SK-N-SH (cell line): ENCODE measurements at places on chromosomes 11 and 22.
A peak's percentile ranks its signal among the peaks of the same experiment; 100 is the strongest.

DNA sequence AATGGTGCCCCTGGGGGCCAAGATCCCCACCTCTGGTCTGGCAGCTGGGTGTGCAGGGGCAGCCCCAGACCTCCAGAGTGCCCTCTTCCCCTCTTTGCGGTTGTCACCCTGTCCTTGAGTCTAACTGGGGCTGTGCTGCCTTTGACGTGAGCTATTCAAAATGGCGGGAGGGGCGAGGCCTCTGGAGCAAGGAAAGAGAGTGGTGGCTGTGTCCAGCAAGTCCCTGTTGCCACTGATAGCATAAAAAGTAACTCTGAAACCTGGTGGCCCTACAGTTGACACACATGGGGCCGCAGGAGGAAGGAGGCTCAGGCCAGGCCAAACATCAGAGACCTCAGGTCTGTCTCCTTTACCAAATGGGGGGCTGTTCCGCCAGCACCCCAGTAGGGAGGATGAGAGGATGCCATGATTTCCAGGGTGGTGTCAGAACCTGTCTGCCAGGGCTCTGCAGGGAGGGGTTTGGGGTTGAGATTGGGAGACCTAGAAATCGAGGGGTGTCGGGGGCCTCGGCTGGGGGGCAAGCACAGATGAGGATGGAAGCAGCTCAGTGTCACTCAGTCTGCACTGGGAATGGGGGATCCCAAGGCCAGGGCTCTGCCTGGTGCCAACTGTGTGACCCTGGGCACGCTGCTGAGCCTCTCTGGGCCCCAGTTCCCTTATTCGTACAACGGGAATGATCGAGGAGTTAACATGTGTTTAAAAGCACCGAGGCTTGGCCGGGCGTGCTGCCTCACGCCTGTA is 49.2 kb upstream of the KCNQ1OT1 start:
- no peak for DNase-seq

- DNase-seq = peak; percentile 54
Observed at GRCh38 chr11:76830639-76831327, 29.9 kb upstream of the ACER3 start.

- DNase-seq = peak; percentile 37
Observed at GRCh38 chr11:110305169-110306018, 9.0 kb upstream of the RDX start.

DNA sequence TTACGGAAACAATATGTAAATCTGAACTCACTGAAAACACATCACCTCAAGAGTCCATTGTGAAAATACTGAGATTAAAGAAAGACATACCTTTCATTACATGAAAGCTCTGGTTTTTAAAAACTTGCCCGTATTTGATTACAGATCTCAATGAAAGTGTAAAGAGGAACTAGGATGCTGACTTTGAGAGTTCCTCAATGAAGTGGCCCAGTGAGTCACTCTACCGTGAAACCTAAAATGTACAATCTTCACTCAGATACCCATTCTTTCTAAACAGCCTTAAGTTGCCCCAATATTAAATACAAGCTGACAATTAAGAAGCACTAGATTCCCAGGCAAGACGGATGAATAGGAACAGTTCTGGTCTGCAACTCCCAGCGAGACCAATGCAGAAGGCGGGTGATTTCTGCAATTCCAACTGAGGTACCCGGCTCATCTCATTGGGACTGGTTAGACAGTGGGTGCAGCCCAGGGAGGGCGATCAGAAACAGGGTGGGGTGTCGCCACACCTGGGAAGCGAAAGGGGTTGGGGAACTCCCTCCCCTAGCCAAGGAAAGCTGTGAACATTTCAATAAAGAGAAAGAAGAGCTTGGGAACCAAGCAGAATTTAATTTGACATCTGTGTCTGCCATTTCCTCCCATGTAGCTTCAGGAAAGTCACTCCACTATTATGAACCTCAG is 33.8 kb upstream of the OR9G4 start:
- DNase-seq = no peak

GRCh38 chr11:66360406-66361073 is 11.0 kb downstream of the SLC29A2 start:
- DNase-seq = no peak

GRCh38 chr11:11958403-11959231 is 49.8 kb downstream of the DKK3 start:
- no peak for DNase-seq

GRCh38 chr11:33347490-33348125 is 90.4 kb downstream of the HIPK3 start:
- peak; percentile 11 for DNase-seq

GRCh38 chr11:35318309-35318708 is 101.0 kb downstream of the SLC1A2 start:
- DNase-seq = no peak

GRCh38 chr11:44743959-44744557 is 17.3 kb downstream of the TSPAN18 start:
- peak; percentile 72 for DNase-seq

GRCh38 chr11:101010899-101011298 is 118.7 kb downstream of the PGR start:
- DNase-seq = no peak

- no peak for DNase-seq
Observed at GRCh38 chr11:16741473-16741872, 3.0 kb downstream of the C11orf58 start.

- no peak for DNase-seq
Observed at GRCh38 chr11:21612326-21612725, 580.6 kb upstream of the ANO5 start.

GRCh38 chr11:88280673-88281316 is 56.7 kb downstream of the CTSC start:
- DNase-seq = no peak

DNA sequence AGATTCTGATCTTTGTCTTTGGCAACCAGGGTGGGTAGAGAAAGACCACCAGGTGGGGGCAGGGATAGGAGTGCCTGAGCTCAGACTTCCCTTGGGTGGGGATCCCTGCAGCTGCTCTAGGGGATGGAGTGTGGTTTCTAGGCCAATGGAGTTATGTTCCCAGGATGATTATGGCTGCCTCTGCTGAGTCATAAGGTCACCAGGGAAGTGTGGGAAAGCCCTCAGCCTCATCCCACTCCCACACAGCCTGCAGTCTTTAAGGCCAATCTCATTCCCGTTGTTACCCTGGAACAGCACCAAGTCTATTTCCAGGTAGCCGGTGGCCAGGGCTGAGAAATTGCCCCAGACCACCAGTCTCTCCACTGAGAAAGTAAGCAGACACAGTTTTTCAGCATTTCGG is 2269.3 kb upstream of the RAG2 start:
- no peak for DNase-seq

DNA sequence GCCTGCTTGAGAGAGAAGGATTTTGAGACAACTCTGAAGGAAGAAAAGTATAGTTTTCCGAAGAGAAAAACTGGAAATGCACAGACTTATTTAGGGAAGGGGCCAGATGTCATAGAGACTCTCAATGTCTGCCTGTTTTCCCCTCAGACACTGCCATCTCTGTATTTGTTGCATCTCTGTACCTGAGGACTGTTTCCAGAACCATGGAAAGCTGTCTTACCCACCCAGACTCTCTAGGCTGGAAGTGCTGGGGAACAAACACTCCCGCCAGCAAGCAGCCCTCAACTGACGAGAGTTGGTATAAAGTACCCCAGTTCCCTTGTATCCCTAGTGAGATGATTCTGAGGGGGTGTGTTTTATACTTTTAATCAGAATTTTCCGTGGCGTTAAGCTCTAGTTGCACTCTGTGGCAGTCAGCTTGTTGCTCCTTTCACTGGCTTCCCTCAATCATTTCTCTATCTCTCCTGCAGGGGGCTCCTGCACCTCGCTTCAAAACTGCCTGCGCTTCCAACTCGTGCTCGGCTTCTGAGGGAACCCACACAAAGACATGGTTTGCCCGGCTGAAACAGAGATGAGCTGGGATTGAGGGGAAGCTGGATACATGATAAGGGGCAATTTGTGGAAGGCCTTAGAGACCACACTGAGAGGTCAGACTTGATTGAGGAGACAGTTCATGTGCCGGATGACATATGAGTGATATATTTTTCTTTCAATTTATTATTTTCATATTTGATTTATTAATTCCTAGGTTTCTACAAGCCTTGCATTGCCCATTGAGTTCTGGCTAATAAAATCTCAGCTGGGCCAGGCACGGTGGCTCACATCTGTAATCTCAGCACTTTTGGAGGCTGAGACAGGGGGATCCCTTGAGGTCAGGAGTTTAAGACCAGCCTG is 36.9 kb upstream of the CLPB start:
- peak; percentile 76 for DNase-seq

DNA sequence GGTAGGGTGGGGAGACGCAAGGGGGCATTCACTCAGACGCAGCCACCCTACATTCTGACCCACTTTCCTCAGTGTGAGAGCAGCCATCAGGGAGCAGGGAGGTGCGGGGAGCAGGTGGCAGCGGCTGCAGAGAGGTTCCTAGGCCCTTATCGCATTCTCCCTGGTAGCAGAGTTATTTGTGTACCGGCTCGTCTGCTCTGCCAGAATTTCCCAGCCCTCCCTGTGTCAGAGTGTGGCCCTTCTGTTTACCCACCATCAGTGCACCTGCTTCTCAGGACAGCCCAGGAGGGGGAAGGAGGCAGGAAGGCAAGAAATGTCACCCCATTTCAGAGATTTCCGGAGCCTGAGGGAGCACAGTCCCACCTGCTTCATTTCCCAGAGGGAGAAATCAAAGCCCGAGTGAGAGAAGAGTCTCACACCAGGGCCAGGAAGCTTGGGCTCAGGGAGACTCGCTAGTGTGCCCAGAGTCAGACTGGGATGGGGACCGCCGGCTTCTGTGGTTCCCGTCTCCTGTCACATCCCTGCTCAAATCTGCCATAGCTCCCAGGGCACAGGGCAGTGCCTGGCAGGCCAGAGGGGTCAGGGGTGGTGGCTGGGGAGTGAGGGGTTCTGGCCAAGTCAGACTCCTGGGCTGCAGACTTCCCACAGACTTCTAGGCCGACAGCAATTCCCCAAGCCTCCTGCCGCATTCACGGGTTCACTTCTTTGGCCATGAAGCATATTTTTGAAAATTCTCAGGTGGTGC is 49.7 kb downstream of the ARRB1 start:
- no peak for DNase-seq

- DNase-seq = peak; percentile 93
Observed at GRCh38 chr22:24416095-24416494, 11.3 kb upstream of the ADORA2A start.

DNA sequence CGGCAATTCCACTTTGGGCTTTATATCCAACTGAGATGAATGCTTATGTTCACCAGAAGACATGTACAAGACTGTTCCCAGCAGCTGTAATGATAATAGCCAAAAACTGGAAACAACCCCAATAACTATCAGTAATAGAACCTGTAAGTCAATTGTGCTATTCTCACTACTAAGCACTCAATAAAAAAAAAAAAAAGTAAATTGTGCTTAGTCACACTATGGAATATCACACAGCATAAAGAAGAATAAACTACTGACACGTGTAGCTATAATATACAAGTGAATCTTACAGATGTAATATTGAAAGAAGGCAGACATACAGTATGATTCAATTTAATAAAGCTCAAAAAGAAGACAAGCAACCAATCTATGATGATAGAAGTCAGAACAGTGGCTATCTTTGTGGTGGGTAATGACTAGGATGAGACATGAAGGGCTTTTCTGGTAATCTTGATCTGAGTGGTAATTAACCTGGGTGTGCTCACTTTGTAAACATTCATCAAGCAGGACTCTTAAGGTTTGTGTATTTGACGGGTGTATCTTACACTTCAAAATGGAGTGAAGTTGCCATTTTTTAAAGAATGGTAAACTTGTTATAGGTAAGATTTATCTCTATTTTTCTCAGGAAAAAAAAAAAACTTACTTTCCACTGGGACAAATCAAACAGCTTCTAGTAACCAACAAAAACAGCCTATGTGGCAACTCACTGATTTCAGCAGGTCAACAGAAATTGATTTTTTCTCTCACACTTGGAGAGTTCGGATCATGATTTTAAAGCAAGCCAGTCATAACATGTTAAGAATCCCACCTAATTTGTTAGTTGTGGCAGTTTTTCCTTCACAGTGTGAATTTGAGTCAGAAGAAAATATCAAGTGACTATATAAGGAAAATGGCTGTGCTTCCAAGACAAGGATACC is 84.2 kb downstream of the CCDC83 start:
- DNase-seq = no peak

GRCh38 chr11:2190657-2191471 is 19.2 kb upstream of the TH start:
- DNase-seq = peak; percentile 74

- DNase-seq = no peak
Observed at GRCh38 chr22:45832180-45832579, 144.8 kb downstream of the WNT7B start.

DNA sequence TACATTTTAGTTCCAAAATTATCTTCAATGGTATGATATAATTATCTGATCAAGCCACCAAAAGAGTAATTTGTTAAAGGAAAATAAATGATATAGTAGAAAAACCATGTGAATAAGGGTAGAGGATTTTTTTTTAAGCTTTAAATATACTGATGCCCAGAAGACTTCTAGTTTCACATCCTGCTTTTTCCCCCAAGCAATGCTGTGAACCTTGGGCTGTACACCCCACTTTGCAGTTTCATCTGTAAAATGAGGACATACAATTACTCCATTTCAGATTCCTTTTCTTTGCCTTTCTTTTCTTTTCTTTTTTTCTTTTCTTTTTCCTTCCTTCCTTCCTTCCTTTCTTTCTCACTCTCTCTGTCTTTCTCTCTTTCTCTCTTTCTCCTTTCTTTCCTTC is 1125.4 kb downstream of the DLG2 start:
- DNase-seq = no peak
